ENCODE measurements at places on chromosomes 4 and X.

- DNase-seq = no peak
Observed at GRCh38 chr4:84235126-84235944, 263.8 kb downstream of the NKX6-1 start.

DNA sequence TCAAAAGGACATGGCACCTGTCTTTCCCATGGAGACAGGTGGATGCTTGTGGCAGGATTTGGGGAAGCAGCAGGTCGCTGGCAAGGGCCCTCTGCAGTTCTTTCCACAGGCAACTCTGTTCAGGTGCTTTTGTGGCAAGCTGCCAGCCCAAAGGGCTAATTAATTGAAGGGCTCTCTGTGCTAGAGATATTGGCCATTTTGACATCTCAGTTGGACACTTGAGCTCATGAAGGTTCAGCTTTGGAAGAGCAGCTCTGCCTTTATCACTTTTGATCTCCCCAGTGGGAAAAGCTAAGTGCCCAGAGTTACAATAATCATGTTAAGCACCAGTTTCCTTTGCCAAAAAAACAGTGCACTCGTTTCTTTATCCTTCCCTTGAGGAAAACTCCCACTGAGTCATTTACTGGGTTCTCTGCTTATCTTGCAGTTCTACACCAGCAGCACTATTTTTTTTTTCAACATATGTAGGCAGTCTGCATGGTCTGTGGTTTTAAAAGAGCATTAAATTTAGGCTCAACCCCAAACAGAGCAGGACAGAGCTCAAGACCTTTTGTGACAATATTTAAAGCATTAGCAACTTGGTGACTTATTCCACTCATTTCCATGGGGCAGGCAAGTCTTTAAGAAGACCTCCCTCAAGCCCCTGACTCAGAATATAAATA, 336.4 kb upstream of the RASGEF1B start:
- peak; percentile 62 for DNase-seq

- DNase-seq = no peak
Observed at GRCh38 chr4:135840781-135841180, 1639.2 kb upstream of the PABPC4L start.

- no peak for DNase-seq
Observed at GRCh38 chrX:18643243-18643642, 28.7 kb downstream of the RS1 start.

GRCh38 chrX:39984191-39984956, 113.4 kb downstream of the BCOR start:
- DNase-seq = no peak

- DNase-seq = no peak
Observed at GRCh38 chr4:53281438-53281837, 84.4 kb downstream of the SCFD2 start.

DNA sequence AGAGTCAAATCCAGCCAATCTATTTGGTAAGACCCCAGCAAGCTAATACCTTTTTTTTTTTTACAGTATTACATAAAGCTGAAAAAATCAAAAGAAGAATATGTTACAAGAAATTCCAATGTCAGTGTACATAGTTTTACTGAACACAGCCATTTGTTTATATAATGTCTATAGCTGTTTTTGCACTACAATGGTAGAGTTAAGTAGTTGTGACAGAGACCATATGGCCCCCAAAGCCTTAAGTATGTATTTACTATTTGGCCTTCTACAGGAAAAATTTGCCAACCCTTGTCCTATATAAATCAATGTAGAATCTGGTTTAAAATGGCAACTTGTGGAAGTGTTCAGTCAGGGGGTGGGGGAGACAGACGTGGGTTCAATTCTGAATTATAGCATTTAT, 60.7 kb downstream of the ANTXR2 start:
- DNase-seq = no peak

- DNase-seq = no peak
Observed at GRCh38 chrX:70253377-70254062, 6.5 kb downstream of the P2RY4 start.

- no peak for DNase-seq
Observed at GRCh38 chr4:25212822-25213221, 21.0 kb upstream of the PI4K2B start.

DNA sequence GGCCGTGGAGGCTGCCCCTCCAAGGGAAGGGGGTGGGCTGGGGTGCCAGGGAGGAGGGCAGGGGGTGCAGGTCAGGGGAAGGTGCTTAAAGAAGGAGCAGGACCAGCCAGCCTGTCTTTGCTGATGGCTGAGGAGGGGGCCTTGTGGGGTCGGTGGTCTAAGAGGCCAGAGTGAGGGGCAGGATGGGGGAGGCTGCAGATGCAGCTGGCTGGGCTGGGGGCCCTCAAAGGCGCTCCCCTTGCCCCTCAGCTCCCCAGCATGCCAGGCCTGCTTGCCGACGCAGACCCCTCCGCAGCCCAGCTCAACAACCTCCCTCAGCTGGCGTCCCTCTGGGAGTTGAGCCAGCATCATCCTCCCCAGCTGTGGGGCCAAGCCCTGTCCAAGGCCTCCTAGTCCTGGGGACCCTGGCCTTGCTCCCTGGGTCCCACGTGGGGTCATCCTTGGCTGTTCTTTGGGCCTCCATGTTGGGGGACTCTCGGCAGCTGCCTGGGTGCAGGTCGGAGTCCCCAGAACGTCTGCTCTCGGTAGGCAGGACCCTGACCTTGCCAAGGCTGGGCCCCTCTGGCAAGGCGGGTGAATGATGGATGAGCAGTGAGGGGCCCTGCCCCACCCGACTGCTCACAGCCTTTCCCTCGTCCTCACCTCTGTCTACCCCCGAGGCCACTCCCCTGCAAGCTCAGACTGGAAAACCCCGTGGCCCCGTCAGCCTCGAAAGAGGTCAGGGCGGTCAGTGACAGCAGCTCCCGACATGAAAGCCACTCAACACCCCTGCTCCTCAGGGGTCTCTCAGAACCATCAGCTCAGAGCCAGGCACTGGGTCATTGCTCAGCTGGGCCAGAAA, 119.4 kb downstream of the FAM53A start:
- DNase-seq = no peak

GRCh38 chr4:98434816-98435215, 173.6 kb downstream of the RAP1GDS1 start:
- no peak for DNase-seq

DNA sequence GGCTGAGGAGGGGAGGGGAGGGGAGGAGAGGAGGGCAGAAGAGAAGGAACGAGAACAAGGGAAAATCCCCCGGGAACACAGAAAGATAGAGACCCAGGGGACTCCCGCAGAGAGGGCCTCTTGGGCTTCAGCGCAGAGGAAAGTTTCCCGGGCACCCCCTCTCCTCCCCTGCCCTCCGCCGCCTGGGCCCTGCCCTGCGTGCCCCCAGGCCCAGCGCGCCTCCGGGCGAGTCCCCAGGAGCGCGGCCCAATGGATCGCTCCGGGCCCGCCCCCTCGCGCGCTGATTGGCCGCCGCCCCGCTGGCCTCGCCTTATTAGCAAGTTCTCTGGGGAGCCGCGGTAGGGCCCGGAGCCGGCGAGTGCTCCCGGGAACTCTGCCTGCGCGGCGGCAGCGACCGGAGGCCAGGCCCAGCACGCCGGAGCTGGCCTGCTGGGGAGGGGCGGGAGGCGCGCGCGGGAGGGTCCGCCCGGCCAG, at the start of gene MSX1:
Gene MSX1 (plus strand): TSS at position 341 of the 474 bp plus-strand sequence. CDS start 235 bp downstream, outside the sequence.
- DNase-seq = no peak

GRCh38 chrX:150240643-150240970, 122.5 kb upstream of the MAMLD1 start:
- DNase-seq = no peak

DNA sequence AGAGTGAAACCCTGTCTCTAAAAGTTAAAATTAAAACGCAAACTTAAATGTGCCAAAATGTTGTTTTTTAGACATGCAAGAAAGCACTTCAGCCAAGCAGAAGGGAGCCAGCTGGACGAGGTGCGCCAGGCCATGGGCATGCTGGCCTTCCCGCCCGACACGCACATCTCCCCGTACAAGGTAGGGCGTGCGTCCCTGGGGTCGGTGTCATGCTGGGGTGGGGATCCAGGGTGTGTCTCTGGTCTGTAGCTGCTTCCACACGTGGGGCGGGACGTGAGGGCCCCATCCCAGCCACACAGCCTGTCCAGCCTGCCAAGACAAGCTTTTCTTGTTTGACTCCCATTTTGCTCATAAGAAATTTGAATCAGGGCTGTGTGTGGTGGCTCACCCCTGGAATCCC, 14.3 kb upstream of the UVSSA start:
- no peak for DNase-seq

DNA sequence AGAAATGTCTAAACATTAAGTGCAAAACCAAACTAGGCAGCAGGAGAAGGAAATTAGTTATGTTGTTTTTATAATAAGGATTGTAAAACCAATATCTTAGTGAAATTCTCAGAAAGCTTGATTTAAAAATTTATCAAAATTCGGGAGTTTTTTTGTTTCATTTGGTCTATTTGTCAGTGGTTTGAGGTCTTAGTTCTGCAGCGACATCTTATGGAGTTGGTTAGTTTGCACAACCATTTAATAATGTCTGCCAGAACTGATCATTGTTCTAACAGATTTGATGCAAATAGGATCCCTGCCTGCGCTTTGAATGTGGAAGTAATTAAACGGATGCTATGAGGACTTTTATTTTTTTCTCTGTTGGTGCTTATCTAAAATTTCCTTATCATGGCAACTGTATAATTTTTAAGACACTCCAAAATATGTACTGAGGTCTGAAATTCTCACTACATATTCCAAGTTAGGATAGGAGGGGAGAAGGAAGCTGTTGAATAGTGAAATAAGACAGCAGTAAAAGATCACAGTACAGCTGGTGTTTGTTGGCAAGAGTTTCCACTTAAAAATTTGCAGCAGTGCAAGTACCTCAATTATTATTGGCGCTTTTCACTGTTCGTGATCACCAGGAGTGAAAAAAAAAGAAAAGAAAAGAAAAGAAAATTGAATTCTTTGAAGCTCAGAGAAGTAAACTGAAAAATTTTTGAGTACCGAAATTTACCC, 2521.4 kb downstream of the ARAP2 start:
- no peak for DNase-seq

DNA sequence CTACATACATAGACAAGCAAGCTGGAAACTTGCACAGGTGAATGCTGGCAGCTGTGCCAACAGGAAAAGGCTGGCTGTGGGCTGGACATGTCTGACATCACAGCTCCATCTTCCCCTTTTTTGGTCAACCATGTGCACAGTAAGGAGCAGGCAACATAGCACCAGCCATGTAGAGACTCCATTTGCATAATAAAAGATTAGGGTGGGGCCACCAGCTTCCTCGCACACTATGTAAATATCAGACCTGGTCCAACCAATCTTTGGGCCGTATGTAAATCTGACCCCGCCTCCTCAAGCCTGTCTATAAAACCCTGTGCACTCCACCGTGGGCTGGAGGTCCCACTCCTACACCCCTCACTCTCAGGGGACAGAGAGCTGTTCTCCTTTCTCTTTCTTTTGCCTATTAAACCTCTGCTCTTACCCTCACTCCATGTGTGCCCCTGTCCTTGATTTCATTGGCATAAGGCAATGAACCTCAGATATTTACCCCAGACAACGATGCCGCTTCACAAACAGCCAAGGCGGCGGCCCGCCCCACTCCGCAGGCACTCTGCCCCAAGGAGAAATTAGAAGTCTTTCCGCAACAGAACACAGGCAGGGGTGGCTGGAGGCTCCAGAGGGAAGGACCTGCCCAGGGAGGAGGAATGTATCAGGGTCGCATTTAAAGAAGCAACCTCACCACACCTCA, 862.2 kb downstream of the TRIML1 start:
- no peak for DNase-seq

GRCh38 chr4:131459430-131460101, 1689.5 kb upstream of the PCDH10 start:
- no peak for DNase-seq

DNA sequence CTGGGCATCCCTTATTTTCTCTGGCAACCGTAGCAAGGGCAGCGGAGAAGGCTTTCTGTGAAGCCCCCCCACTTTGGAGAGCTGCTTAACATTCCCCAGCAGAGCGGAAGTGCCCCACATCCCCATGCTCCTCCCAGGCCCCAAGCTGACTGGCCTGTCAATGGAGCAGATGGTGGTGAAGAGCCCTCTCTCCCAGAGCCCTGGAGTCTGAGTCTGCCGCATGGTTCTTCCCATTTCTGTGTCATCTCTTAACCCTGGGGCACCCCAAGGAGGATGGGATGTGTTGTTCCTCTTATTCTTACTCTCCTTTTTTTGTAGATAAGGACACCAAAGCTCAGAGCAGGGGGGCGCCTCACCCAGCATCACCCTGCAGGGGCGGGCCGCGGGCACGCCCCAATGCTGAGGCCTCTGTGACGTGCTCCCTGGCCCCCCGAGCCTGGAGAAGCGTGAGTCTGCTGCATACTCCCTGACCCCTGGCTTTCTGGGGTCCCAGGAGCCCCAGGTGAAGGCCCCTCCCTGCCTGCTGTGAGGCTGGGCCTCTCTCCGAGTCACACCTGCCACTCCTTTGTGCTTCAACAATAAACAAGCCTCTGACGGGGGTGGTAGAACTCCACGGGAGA, 35.9 kb downstream of the ADRA2C start:
- no peak for DNase-seq

DNA sequence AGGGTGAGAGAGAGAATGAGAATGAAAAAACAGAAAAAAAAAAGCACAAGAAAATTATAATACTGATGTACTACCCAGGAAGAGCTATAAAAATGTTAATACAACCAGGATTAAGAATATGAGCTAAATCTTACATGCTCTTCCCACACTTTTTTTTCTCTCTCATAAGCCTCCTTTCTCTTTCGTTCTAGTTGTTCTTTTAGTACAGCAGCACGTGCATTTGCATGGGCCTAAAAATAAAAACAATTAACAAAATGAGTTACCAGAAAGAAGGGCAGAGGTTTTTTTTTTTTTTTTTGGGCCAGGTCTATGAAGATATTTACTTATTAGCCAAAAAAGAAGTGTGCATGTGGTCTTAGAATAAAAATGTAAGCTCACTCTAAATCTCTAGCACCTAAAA, 105.5 kb downstream of the NEK1 start:
- DNase-seq = no peak

DNA sequence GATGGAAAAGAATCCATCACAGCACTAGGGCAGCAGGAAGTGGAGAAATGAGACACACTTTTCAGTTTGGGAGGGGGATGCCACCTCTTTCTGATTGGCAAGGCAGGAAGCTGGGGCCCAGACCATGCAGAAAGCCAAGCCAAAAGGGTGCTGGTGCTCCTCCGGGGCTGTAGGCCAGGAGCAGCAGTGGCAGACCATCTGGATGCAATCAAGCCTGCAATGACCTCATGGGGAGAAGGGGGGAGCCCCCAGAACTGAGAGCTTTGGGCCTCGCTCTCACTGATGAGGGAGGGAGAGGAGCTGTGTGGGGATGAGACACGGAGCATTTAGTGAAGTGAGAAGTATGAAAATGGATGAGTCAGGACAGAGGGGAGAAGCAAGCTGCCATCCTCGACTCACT, 141.3 kb upstream of the NALF2 start:
- no peak for DNase-seq
